Stimulated activated CD4-positive, alpha-beta T cell treated with anti-CD3 and anti-CD28 coated beads, Interleukin-12 subunit alpha, Interleukin-12 subunit beta, amount 100 ng/mL, for 24 hours (primary cell): ENCODE measurements at places on chromosomes 5 and 9.

- DNase-seq, result no peak
These were observed 12.6 kb downstream of the UNC5A start for GRCh38 chr5:176822793-176823481.

GRCh38 chr5:179110528-179110927 lies 50.4 kb downstream of the ZNF354C start:
- DNase-seq, result no peak

DNA sequence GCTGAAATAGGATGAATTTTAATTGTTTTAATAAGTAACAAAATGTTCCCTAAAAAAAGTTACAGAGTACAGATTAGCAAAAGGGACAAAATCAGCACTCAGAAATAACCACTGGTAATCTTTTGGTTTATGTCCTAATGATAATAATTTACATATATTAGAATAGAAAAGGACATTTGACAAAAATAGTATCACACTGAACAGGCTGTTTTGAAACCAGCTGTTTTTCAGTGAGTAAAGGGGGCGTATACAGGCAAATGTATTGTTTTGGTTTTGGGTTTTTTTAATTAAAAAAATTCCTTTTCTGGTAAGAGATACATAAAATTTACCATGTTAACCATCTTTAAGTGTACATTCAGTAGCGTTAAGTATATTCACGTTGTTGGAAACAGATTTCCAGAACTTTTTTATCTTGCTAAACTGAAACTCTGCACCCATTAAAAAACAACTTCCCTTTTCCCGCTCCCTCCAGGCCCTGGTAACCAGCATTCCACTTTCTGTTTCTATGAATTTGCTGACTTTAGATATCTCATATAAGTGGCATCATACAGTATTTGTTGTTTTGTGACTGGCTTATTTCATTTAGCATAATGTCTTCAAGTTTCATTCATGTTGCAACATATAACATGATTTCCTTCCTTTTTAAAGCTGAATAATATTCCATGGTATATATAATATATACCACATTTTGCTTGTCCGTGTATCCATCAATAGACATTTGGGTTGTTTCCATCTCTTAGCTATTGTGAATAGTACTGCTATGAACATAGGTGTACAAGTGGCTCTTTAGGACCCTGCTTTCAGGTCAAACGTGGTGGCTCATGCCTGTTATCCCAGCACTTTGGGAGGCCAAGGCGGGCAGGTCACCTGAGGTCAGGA lies 20.6 kb upstream of the LARP1 start:
- DNase-seq, result no peak

DNA sequence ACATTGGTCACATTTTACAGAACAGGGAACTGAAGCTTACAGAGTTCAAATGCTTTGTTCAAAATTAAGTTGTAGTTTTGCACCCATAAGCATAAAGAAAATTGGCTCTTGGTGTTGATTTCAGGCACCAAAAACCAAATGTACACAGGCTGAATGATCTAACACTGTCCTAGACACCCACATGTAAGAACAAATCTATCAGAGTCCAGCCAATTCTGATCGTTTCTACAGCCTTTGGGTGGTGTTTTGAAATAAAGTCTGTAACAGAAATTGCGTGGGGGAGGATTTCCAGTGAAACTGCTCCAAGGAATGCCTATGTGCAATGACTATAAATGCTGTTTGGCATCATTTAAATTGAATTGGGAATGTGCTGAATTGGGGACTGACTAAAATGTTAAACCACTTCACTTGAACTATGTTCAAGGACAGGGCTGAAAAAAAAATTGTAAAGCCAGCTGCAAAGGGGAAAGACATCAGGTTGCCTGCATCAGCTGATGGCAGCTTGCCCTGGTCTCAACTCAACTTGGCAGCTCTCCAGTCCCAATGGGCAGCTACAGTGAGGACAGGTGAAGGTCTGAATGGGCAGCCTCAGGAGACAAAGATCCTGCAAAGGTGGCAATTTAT lies 92.2 kb upstream of the TRPC7 start:
- DNase-seq, result no peak

DNA sequence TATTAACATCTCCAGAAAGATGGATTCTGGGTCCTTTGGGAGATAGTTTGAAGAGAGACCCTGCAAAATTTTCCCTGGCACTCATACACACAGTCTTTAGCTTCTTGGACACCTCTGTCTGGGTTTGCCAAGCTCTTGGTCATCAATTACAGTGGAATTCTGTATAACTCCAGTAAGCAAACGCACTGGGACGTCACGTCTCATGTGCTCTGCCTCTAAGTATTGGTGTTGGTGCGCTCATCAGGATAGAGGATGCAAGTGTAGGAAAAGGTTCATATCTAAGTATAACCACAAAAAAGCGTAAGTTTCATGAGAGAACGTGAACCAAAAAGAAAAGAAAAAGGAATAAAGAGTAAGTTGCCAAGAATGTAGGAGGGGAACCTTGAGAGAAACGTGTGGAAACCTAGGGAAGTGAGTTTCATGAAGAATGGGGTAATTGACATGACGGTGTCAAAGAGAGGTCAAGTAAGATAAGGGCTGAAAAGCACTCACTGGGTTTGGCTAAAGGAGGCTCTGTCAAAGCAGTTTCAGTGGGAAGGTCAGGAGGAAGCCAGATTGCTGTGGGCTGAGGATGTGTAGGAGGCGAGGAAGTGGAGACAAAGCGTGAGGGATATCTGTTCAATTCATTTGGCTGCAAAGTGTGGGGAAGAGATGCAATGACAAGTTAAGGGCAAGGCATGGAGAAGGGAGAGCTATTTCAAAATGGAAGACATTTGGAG lies 92.7 kb downstream of the RAD23B start:
- DNase-seq, result no peak

DNA sequence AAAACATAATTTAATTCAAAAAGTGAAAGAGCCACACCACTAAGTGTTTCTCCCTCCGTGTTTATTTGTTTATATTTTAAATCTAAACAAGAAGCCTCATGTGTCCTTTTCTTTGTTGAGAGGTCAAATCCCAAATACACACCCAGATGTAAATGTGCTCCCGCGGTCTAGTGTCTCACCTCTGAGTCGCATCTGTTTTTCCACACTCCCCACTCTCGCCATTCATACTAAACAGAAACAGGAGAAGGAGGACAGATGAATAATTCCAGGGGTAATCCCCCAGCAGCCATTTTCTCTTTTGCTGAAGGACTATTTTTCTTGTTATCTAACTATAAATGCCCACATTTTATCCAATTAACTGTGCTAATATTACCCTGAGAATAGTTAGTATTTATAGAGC lies 361.6 kb upstream of the RIOK2 start:
- DNase-seq, result no peak

GRCh38 chr5:166111021-166111420 lies 2180.4 kb upstream of the WWC1 start:
- DNase-seq, result no peak

GRCh38 chr5:127003798-127004495 lies 26.4 kb downstream of the MARCHF3 start:
- no peak for DNase-seq

DNA sequence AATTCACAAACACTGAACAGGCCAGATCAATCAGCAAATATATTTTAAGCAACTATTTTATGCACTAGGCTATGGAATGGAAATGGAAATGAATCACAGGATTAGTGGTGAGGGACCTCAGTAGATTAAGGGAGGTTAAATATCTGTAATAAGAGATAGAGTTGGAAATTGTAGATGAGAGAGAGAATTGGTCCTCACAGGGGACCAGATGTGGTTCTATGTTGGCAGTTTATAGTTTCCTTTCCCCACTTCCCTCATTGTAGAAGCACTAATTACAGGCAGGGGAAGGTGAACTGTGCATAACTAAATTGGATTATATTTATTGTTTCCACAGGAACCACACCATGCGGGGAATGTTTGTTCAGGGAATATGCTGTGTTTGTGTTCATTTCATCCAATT lies 496.2 kb downstream of the ARHGEF28 start:
- DNase-seq, result no peak

GRCh38 chr5:9128136-9128535 lies 417.7 kb downstream of the SEMA5A start:
- no peak for DNase-seq

DNA sequence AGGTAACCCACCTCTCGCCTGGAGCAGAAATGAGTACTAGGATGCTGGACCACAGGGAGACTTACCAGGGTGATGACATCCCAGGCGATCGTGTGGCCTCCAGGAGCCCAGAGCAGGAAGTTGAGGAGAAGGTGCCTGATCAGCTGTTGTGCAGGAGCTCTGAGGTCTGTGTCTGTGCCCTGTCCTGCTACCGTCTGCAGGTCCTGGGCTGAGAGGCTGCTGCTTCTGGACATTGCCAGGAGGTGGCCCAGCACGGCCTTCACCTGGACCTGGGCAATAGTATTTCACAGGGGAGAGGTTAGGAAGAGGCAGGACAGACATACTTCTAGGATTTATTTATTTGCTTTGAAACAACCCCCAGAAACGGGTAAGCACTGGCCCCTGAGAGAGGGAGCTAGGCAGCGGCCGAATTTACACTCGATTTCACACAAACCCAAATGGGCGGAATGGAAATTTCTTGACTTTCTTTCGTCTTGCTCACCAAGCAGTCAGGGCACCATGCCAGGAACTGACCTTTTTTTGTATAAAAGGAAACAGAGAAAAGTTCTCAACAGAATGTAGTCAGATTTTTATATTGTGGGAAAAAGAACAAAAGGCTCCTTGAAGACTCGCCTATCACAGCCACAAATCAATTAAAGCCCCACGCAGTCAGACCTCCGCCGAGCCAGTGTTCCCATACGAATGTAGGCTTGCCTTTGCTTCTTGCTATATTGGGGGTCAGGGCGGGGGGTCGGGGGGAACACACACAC lies 210.3 kb downstream of the FANCC start:
- DNase-seq, result no peak

DNA sequence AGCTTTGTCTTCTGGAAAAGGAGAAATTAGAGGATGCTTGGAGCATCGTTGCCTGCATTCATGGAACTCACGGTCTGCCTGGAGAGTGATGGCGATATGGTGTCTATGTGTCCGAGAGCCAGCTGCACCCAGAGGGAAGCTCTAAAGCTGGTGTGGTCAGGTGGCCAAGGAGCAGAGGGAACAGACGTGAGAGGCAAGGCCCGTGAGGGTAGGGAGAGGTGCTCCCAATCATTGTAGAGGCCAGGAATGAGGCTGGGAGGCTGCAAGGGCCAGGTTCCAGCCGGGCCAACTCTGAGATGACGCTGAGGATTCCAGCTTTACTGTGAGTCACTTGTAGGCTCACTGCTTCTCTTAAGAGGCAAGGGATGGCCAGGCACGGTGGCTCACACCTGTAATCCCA lies 7.6 kb downstream of the FGD3 start:
- DNase-seq, result no peak

- no peak for DNase-seq
These were observed 163.5 kb upstream of the OTULINL start for GRCh38 chr5:14417792-14418765.

GRCh38 chr9:110191615-110192014 lies 16.3 kb downstream of the C9orf152 start:
- DNase-seq, result no peak

- no peak for DNase-seq
These were observed 123.2 kb downstream of the C5orf15 start for GRCh38 chr5:133845271-133845670.

GRCh38 chr5:95591490-95591901 lies 28.4 kb upstream of the GPR150 start:
- DNase-seq, result no peak

GRCh38 chr5:2753452-2754420 lies 2.3 kb upstream of the IRX2 start:
- no peak for DNase-seq

DNA sequence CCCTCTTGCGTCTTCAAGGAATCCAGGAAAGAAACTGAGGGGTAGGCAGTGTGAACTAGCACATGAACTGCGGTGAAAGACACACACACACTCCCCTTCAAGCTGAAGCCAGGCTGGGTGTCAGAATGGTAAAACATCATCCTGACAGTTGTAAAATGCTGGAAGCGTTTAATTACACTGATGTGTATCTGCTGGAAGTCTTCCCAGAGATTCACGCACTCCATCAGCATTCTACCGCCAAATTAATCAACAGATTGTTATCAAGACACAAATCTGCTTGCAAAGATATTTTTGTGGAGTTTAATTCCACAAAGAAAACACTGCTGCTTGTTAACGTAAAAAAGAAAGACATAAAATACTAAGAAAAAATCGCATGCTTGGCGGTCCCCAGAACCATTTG lies 241.0 kb upstream of the NFIL3 start:
- DNase-seq, result no peak

- no peak for DNase-seq
These were observed 363.4 kb downstream of the DNAH5 start for GRCh38 chr5:13581132-13581531.

DNA sequence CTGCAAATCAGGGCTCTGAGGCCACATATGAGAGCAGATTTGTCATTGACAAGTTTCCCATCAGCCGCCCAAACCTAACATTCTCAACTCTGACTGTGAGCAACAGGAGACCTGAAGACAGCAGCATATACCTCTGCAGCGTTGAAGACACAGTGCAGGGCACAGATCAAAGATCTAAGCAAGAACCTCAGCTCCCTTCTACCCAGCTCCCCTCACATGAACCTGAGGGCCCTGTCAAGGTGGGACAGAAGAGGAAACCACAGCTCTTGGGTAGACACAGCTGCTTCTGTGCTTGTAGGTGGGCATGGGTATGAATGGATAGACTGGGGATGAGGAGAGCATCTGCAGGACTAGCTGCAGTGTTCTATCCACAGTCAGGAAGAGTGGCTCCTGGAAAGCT lies 8.7 kb upstream of the PRSS3 start:
- no peak for DNase-seq

GRCh38 chr5:158431369-158432029 lies 572.6 kb upstream of the CLINT1 start:
- no peak for DNase-seq

DNA sequence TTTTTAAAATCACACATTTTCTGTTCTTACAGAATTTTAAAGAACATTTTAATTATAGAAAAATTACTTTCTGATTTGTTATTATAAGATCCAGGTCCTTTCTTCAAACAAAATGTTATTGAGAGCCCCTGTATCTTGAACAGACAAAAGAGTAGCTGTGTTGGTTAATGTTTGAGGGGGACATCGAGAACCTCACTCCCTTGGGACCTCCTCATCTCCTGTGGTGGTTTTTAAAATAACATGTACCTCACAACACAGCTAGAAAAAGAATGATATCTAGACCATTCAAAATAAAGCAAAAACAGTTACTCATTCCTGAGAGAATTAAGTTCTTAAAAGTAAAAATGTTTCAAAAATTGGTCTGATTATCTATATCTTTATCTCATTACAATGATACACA lies 54.7 kb downstream of the VCAN start:
- no peak for DNase-seq
